ENCODE measurements at places on chromosomes 12 and 14.

- no peak for DNase-seq
Measured at GRCh38 chr14:94561656-94562010, 391 bp downstream of the SERPINA4 start.

DNA sequence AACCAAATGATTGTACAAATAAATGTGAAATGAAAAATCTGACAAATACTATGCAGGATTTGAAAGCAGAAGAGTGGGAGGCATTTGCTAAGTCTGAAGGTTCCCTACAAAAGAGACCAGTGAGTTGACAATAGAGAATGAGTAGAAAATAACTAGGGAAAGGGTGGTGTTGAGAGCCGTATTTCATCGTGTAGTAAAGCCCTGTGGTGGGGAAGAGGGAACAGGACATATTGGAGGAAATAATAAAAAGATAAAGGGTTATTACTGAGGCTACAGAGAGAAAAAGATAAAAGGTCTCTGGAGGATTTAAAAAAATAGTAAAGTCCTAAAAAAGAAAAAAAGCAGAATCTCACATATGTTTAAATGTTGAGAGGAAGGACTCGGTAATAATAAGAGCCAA lies 268.8 kb downstream of the DUSP6 start:
- no peak for DNase-seq

GRCh38 chr14:58167891-58168290 lies 15.9 kb upstream of the ARMH4 start:
- no peak for DNase-seq

DNA sequence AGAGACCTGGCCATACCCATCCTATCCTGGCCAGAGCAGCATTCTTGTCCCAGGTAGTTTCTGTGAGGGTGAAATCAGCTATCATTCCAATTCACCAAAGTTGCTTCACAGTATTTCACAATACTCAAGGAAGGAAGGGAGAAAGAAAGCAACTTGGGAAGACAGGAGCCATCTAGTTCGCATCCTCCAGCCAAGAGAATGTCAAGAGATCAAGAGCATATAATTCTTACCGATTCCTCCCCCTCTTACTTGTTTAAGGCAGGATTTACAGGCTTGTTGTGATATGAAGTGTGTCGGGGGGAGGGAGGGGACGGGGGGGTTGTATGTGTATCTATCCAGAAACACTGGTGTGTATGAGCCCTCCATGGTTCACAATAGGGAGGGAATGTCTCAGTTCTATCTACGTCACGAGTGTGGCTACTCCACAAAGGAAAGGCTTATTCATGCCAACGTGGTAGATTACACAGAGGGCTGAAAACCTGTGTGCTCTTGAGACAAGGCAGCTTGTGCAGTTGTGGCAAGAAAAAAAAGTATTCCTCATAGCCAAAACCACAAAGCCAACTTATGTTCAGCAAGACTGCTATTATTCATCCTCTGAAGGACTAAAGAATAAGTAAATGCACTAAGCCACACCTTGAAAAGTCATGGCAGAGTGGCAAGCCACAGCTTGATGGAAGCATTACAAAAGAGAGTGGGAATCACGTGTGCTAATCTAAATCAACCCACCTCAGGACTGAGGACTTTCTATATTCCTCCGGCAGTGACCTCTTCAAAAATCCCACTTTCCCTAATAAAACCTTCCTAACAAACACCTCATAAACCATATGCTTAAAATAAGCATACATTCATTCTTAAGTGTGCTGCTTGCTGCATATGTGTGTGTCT lies 35.0 kb downstream of the CORO1C start:
- peak; percentile 100 for DNase-seq

DNA sequence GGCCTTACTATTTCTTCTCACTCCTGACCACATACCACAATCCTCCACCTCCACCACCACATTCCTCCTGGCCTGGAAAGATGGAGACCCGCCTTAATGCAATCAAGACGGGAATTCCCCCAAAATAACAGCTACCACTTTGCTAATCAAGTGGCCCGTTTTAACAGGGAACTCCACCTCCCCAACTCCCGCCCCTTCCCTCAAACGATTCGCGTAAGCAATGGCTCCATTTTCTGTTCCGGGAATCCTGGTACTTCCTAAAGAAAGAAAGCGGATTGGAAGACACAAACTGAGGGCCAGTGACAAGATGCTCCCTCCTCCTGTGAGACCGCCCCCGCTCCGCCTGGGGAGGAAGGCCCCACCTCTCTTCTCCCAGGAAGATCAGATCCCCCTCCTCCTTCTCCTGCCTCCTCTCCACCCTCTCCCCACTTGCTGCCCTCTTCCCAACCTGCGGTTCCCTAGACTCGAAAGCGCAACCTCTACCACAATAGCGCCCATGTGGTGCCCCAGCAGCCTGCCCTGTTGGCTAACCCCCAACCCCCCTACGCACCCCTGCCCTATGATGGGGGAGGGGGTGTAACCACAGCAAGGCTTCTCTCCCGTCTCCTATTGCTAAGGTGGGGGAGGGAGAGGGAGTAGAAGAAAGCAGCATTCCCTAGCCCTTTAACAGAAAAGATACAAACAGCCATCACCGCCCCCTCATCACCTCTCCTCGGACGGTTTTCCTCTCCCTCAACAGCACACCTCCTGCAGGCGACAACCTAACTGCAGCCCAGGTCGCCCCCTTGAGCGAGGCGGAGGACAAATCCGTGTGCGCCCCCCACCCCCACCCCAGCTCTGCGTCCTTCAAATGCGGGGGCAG lies 777 bp downstream of the ARF3 start:
- DNase-seq: peak; percentile 95

DNA sequence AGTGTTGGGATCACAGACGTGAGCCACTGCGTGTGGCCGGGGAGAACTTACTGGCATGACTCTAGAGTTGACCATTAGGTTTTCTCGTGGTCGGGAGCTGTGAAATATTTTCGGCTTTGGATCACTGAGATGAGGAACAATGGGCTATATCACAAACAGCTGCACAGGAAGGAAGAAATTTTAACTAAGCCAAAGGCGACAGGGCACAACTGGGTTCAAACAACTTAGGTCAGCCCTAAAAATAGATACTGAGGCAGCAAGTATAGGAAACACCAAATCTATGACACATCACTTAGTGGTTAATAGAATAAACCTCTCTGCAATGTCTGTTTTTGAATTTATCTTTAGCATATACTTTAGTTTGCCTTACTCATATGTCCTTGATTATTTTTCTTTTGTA lies 162.9 kb downstream of the LRIG3 start:
- DNase-seq: peak; percentile 45

- DNase-seq: no peak
Measured at GRCh38 chr12:52630008-52630500, 11.7 kb upstream of the KRT73 start.

GRCh38 chr12:104784592-104784991 lies 173.5 kb downstream of the SLC41A2 start:
- no peak for DNase-seq

DNA sequence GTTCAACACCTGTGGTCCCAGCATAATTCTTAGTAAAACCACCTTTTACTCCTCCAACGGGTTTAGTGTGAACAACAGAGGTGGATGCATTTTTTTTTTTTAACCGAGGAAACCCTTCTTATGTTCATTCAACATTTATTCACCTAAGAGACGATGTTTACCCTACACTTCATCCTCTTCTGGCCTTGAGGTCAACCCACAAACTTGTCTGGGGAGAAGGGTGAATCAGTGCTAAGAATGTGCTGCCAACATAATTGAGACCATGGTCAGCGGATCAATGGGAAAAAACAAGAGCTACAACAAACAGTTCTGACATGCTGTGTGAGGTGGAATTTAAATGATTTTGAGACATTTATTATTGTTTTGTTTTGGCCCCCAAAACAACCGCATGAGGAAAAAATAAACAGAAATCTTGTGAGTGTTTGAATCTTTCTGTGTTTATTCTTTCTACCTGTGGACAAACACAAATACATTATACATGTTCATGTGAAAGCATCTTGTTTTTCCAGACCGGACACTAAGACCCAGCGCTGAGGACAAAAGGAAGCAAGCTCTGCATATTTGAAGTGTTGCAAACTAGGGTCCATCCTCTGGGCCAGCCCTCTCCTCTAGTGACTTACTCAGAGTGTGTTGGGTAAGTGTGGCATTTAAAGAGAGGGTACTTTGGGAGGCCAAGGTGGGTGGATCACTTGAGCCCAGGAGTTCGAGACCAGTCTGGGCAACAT lies 5.1 kb upstream of the USP30 start:
- DNase-seq: peak; percentile 44

DNA sequence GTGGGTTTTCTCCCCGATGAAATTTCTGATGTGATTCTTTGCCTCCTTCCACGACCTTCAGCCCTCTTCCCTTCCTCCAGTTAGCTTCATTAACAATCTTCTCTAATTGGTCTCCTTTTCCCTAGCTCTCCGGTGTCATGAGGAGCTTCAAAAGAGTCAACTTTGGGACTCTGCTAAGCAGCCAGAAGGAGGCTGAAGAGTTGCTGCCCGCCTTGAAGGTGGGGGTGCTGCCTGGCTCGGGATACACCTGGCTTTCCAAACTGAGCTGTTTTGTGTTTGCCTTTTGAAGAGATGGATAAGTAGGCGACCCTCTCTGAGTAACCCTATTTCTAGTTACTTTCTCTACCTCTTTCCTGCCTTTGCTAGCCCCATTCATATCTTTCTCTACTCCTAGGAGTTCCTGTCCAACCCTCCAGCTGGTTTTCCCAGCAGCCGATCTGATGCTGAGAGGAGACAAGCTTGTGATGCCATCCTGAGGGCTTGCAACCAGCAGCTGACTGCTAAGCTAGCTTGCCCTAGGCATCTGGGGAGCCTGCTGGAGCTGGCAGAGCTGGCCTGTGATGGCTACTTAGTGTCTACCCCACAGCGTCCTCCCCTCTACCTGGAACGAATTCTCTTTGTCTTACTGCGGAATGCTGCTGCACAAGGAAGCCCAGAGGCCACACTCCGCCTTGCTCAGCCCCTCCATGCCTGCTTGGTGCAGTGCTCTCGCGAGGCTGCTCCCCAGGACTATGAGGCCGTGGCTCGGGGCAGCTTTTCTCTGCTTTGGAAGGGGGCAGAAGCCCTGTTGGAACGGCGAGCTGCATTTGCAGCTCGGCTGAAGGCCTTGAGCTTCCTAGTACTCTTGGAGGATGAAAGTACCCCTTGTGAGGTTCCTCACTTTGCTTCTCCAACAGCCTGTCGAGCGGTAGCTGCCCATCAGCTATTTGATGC lies 797 bp downstream of the ESPL1 start:
- DNase-seq: no peak

GRCh38 chr12:121769831-121770301 lies 23.6 kb downstream of the RHOF start:
- DNase-seq: no peak

DNA sequence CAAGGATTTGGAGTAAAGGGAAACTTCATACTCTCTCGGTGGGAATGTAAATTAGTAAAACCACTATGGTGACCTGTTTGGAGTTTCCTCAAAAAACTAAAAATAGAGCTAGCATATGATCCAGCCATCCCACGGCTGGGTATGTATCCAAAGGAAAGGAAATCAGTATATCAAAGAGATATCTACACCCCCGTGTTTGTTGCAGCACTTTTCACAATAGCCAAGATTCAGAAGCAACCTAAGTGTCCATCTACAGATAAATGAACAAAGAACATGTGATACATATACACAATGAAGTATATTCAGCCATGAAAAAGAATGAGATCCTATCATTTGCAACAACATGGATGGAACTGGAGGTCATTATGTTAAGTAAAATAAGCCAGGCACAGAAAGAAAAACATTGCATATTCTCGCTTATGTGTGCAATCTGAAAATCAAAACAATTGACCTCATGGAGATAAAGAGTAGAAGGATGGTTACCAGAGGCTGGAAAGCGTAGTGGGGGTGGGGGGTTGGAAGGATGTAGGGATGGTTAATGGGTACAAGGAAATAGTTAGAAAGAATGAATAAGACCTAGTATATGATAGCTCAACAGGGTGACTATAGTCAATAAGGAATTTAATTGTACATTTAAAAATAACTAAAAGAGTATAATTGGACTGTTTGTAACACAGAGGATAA lies 468.0 kb downstream of the BCAT1 start:
- DNase-seq: no peak

DNA sequence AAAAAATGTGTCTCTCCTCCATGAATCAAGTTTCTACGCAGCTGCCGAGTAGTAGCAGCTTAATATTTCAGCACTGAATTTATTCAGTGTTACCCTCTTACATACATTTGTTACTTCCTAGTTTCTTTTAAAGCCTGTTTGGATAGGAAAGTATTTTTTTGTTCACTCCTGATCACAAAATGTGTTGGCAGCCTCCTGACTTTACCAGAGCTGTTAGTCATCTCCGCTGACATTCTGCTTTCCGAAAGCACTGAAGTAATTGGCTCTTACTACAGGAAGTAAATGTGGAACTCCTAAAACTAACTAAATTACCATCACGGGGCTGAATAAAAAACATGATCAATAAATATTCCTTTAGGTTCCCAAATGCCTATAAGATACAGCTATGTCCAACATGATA lies 225.5 kb downstream of the EPS8 start:
- DNase-seq: peak; percentile 70

- DNase-seq: no peak
Measured at GRCh38 chr14:88863167-88863566, 38.7 kb downstream of the TTC8 start.

GRCh38 chr12:11838403-11838802 lies 188.9 kb downstream of the ETV6 start:
- DNase-seq: no peak

- no peak for DNase-seq
Measured at GRCh38 chr14:99452968-99453367, 27.7 kb downstream of the SETD3 start.

GRCh38 chr12:31390991-31391390 lies 65.0 kb upstream of the SINHCAF start:
- DNase-seq: no peak

DNA sequence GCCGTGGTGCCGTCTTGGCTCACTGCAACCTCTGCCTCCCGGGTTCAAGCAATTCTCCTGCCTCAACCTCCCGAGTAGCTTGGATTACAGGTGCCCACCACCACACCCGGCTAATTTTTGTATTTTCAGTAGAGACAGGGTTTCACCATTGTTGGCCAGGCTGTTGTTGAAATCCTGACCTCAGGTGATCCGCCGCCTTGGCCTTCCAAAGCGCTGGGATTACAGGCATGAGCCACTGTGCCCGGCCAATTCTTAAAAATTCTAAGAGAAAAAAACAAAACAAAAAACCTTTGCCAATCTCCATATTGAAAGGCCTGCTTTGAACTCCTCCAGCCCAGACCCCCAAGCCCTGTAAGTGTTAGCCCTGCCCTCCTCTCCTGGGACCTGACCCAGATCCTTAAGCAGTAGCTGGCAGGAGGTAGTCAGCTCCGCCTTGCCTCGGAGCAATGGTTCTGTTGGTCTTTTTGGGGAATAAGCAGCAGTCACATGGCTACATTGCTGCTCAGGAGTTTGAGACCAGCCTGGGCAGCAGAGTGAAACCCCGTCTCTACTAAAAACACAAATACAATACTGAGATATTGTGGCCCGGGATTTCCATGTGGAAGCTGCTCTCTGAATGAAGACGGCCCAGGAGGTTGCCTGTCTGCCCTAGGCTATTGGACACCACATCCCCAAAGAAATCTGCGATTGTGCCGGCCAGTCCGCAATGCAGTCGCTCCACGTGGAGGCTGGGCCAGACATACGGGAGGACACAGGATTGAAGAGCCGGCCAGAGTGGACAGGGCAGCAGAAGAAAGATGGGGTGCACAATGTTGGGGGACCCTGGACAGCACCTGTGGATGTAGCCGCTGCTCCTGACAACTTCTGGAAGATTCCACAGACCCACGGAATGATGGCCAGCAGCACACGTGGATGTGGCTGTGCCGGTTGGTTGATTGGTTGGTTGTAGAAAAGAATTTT lies 28.8 kb upstream of the BEGAIN start:
- DNase-seq: no peak

- peak; percentile 57 for DNase-seq
Measured at GRCh38 chr12:59179231-59179630, 258.9 kb upstream of the LRIG3 start.
